Stimulated activated CD8-positive, alpha-beta memory T cell treated with anti-CD3 and anti-CD28 coated beads, Interleukin-12 subunit alpha, Interleukin-12 subunit beta, amount 100 ng/mL, for 4 hours (primary cell): ENCODE measurements at places on chromosomes 11 and 22.

GRCh38 chr11:122207921-122208764 is 92.1 kb upstream of the BLID start:
- DNase-seq: no peak

DNA sequence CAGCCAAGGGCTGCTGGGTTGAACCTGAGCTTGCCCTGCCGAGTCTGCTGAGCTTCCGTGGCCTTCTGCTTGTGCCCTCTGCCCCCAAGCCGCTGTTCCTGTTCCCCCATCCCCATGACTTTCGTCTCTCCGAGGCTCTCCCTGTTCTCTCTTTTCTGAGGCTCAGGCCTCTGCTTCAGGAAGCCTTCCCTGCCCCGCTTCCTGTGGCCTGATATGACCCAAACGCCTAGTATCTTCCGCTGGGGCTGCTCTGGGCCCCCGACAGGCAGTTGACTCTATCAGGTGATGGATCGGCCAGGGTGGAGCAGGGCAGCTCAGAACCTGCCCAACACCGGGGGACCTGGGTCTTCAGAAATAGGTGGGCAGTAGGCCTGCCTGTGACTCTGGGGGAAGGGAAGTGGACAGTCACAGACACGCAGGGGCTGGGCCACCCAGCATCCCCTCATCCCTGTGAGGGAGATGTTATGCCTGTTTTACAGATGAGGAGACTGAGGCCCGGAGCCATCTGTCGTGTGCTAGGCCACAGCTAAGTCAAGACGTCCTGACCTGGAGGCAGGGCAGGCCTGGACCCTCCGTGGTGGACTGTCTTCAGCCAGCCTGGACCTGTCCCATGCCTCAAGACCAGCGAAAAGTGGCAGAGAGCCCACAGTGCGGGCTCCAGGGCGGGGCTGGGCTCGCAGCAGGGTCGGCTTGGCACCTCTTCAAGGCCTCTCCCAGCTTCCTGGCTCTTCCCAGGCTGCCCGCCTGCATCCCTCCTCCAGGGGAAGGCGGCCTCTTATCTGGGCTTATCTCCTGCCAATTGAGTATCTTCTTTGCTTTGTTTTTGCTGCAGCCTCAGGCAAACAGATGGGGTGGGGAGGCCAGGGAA is 16.2 kb downstream of the BAD start:
- no peak for DNase-seq

- no peak for DNase-seq
These were observed 36.3 kb upstream of the RTL6 start for GRCh38 chr22:44534335-44534734.

DNA sequence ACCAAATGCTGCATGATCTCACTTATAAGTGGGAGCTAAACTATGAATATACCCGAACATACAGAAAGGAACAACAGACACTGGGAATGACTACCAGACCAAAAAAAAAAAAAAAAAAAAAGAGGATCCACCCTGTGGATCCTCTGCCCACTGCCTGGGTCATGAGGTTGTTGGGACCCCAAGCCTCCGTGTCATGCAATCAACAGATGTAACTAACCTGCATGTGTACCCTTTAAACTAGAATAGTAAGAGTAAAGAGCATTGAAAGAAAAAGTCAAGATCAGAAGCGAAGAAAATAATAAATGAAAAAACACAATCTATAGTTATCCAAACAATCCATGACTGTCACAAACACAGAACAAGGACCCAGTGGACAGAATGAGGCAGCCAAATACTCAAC is 109.5 kb upstream of the TOP3B start:
- DNase-seq: no peak

- DNase-seq: no peak
These were observed 3.8 kb downstream of the CFL1 start for GRCh38 chr11:65854161-65854592.

- no peak for DNase-seq
These were observed 49.2 kb downstream of the GRAMD1B start for GRCh38 chr11:123479048-123479837.

- DNase-seq: no peak
These were observed 51.6 kb upstream of the LINC01488 start for GRCh38 chr11:69429716-69430491.

DNA sequence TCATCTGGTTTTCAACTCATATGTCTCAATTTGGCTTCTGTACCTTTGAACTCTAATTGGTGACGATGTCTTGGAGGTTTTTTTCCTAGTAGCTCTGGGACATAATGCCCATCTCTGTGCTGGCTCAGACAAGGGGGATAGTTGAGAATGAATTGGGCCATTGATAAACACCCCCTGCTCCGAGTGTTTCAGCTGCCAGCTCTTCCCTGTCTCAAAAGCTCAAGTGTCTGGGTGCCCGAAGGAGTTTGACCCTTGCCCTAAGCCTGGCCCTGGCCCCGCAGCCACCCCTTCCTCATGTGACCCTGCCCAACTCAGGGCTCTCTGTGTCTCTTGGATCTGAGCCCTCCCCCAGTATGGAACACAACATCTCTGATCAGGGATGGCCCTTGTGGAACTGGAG is 3.0 kb downstream of the INSC start:
- no peak for DNase-seq

GRCh38 chr11:130553306-130553705 is 104.9 kb downstream of the ADAMTS15 start:
- no peak for DNase-seq

DNA sequence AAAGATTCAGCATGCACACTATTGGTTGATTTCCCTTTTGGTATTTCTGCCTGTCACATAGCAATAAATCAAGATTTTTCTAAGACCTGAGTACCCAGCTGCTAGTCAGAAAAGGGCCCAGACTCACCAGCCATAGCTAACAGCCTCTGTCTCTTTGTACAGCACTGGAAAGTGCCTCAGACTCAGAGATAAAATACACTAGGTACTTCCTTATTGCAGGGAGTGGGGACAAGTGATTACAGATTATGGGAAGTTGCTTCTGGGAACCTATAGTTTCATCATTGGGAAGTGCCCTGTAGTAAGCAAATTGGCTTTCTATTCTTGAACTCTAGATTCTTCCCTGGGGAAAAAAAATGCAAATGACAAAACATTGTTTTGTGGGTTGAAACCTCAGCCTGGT is at the start of gene CASP5:
Gene CASP5 (minus strand): TSS at position 166 of the 400 bp plus-strand sequence. CDS start 32 bp downstream, at position 134.
- DNase-seq: no peak

DNA sequence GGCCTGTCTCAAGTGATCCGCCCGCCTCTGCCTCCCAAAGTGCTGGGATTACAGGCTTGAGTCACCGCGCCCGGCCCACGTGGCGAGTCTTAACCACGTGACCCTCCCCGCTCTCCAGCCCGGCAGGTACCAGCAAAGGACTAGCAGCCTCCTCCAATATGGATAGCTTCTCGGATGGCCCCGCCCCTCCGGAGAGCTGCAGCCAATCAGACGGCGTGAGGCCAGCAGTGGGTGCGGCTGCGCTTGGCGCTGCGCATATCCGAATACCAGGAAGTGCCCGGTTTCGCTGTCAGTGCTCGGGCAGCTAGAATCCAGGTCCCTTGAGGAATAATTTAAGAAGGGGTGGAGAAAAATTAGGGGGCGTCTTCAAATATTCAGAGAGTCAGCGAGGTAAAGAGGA is 14.7 kb upstream of the PISD start:
- DNase-seq: peak; percentile 83

- no peak for DNase-seq
These were observed 101.2 kb downstream of the TRPC6 start for GRCh38 chr11:101482556-101483124.

DNA sequence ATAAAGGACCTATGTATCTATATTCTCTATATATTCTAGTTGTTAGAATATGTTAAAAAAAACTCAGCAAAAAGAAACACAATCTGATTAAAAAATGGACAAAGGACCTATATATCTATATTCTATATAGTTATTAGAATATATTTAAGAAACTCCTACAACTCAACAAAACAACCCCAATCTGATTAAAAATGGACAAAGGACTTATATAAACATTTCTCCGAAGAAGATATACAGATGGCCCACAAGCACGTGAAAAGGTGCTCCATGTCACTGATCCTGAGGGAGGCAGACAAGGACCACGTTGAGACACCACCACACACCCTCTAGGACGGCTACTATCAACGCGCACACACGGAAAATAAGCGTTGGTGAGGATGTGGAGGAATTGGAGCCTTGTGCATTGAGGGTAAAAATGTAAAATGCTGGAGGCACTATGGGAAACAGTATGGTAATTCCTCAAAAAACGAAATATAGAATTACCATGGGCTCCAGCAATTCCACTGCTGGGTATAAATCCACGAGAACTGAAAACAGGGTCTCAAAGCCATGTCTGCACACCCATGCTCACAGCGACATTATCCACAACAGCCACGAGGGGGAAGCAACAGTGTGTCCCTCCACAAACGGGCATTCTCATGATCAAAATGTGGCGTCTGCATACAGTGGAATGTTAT is 22.7 kb downstream of the YPEL1 start:
- no peak for DNase-seq

GRCh38 chr11:110679323-110679975 is 32.8 kb downstream of the ARHGAP20 start:
- DNase-seq: no peak

- no peak for DNase-seq
These were observed 489 bp downstream of the RNF214 start for GRCh38 chr11:117232911-117233409.

DNA sequence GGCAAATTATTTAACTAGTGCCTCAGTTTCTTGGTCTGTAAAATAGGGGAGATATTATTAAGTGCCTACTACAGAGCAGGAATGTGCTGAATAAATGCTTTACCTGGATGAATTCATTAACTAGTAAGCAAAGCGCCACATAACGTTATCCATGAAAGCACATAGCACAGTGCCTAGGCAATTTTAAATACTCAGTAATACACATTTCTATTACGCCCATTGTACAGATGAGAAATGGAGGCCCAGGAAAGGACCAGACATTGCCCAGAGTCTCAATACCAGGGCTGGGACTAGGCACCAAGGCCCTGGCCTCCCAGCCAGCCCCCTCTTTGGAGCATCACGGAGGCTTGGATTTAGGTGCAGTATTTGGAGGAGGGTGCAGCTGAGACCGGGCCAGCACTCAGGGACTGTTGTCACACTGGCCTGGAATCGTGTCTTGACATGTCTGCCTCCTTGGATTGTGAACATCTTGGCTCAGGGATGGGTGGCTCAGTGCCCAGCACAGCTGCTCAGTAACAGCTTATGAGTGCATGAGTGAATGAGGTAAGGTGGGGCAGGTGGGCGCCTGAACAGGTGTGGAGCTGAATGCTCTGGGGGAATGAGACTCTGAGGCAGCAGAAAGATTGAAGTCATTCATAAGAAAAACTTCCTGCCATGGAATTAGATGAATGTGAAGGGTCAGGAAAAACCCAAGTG is 42.1 kb upstream of the TPBGL start:
- no peak for DNase-seq
